ENCODE measurements at places on chromosomes 6 and 20.

DNA sequence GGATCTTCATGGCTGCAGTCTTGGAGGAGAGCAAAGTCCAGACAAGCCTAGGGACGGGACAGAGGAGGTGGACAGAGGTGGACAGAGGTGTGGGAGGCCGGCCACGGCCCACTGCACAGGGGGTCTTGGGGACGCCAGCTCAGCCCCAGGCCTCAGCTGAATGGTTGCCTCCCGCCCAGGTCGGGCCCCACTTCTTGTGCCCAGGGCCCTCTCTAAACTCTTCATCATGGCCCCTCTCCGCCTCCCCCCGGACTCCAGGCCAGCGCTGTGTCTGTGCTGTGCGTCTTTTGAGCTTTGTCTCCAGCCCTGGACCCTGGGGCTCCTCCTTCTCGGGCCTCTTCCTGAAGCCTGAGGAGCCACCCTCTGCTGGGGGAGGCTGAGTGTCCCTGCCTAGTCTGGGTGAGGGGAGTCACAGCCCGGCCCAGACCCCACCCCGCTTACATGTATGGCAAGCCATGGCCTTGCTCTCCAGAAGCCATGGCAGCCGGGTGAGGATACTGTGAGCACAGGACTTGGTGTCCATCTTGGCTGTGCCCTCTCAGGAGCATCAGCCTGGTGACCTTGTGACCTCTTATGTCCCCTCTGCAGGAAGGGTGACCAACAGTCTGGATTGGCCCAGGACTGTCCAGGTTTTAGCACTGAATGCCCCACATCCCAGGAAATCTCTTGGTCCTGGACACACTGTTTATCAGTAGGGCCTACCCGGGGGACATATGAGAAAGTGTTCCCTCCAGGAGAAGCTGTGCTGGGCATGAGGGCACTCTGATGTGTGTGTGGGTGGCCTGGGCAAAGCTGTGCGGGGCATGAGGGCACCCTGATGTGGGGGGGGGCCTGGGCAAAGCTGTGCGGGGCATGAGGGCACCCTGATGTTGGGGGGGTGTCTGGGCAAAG, 9.4 kb upstream of the NPBWR2 start:
- peak; percentile 50 for DNase-seq

- DNase-seq: no peak
These were observed 57.4 kb upstream of the MPC1 start for GRCh38 chr6:166440106-166440505.

DNA sequence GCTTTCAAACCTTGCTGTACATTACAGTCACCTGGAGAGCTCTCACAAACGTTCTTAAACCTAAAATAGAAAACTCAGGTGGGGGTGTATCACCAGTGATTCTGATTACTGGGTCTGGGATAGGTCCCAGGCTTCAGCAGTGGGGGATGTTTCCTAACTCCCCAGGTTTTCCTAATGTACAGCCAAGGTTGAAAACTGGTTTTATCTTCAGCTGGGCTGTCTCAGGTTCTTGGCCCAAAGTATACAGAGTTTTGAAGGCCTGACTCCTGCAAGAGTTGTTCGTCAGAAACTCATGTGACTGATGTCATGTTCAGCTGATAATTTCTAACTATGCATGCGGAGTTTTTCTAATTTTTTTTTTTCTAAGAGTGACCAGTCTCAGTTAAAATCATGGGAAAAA, 9.8 kb downstream of the SYCP2L start:
- no peak for DNase-seq

DNA sequence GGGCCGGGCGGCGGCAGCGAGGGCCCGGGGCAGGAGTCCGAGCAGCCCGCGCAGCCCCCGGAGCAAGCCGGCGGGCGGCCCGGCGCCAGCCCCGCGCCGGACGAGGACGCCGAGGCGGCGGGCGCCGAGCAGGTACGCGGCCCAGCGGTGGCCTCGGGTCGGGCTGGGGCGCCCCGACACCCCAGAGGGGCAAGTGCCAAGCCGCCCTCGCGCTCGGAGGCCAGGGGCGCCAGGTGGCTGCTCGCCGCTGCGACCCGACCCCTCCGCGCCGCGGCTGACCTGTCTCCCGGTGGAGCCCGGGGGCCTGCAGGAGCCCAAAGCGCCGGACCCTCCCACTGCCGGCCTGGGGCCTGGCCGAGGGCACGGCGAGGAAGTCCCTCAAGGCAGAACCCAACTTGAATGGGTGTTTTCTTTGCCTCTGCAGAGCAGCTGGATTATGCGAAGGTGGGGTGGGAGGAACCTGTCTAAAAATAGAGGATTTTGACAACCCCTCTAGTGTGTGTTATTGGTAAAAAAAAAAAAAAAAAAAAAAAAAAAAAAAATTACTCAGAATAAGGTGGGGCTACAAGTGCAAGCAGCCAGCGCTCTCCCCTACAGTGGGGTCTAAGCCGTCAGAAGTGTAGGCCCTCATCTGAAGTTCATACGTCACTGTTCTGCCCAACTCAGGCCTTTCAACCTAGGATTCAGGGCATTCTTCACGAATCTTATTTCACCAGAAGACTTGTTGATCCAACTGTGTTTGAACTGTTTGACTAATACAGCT, 609 bp downstream of the OGFRL1 start:
- DNase-seq: peak; percentile 81

DNA sequence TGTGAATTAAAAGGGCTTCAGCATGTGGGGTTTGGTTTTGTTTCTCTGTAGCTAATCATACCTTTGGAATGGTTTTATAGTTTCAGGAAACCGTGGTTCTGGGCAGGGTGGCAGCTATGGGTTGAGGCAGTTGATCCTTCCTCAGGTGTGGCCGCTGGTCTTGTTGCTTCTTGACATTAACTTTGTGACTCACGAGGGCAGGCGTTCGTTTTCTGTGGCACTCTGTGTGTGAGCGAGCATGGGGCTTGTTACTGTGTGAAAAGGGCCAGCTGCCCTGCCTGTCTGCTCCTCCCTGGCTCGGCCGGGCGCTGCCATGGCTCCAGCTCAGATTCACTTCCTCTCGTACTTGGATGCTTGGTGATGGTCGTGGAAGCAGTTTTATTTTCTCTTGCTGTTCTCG, 16.2 kb downstream of the DNAJC5 start:
- no peak for DNase-seq

GRCh38 chr20:38748861-38749149, 545 bp downstream of the ACTR5 start:
- DNase-seq: no peak

DNA sequence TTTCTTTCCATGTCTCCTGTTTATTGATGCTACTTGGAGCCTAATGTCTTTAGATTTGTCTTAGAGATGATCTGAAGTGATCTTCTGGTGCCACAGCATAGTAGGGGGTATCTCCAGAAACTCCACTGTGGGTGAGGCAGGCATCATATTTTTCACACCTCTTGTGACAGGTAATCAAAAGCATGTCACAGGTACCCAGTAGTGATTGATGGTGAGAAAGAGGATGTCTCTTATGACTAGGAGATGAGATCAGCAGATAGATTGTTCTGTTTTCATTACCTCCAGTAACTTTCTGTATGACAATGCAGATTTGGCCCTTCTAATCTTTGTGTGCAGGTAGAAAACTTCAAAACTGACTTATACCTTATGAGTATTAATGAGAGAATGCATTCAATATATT, 13.5 kb downstream of the NCOA7 start:
- no peak for DNase-seq

DNA sequence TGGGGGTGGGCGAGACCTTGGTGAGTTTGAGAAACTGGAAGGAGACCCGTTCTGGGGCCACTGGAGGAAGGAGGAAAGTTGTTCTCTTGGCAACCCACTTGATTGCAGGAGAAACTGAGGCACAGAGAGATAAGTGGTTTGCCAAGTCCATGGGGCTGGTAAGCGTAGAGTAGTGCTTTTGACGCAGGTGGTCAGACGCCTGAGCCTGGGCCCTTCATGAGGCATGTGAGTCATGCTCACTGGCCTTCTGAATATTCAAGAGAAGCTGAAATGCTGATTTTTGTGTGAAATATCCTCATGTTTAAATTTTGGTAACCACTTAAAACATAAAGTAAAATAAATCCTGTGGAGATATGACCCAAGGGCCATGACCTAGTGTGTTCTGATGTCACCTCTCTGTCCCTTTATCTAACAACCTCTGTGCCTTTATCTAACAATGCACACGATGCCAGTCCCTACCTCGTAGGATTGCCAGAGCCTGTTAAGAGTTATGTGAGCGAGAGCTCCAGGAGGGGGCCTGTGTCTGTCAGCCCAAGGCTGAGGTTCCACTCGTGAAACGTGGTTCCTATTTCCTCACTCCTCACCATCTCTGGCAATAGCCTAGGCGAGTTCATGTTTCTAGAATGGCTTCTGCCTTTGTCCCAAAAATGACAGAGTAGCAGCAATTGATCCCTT, 32.8 kb upstream of the PMEPA1 start:
- DNase-seq: no peak

- no peak for DNase-seq
These were observed 152.4 kb downstream of the KIF6 start for GRCh38 chr6:39572661-39573340.

DNA sequence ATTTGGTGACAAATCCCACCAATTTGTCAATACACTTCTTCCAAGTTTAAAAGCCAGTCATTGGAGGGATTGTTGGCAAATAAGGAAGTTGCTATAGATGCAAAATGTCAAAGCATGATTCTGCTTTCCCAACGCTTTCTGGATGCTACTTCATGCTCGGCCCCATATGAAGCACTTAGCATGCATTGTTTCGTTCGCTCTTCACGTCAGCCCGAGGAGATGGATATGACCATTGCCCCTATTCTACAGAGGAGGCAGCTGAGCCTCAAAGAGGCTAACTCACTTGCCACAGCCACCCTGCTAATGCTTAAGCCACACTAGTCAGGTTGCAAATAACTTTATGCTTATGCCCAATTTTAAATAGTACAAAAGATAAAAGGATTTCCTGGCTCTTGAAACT, 2.8 kb upstream of the NXT1 start:
- DNase-seq: peak; percentile 15

- no peak for DNase-seq
These were observed 42.7 kb upstream of the HINT3 start for GRCh38 chr6:125913864-125914351.

GRCh38 chr6:4923081-4923480, 80.8 kb downstream of the RPP40 start:
- DNase-seq: no peak

GRCh38 chr6:43778131-43778855, 8.3 kb downstream of the VEGFA start:
- no peak for DNase-seq

DNA sequence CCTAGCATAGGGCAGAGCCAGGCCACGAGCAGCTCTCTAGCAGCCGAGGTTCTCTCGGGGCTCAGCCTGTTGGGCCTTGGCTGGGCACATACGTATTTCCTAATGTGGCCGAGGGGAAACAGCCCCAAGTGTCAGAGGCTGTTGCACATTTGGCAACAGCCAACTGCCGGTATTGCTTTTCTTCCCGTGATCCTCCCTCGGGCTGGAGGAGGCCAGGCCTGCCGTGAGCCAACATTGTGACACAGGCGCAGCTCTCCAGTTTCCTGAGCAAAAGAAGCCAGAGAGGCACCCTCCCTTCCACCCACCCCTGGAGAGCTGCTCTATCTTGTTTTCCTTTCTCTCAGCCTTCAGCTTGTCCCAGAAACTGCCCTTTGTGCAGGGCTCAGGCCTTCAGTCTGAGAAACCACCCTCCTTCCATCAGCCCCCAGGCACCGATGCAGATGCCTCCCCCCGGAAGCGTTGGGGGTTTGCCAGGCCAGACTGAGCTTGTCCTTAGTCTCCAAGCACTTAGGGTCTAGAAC, 5.1 kb upstream of the BPI start:
- no peak for DNase-seq

GRCh38 chr20:43092386-43093088, 97.2 kb downstream of the PTPRT start:
- no peak for DNase-seq

DNA sequence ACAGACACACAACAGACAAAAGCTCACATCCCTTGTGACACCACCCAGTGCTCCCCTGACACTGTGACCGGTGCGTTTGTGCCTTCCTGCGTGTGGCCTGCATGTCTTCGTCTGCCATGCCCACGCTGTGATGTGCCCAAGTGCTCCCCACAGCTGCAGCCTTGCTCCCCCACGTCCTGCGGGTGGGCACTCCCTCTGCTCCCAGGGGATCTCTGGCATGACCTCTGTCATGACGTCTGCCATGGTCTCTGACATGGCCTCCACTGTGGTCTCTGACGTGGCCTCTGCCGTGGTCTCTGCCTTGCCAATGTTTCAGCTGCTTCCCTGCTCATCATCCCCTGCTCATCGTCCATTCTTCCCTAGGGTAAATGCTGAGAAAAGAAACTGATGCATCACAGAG, 200.9 kb downstream of the DLL1 start:
- DNase-seq: no peak

DNA sequence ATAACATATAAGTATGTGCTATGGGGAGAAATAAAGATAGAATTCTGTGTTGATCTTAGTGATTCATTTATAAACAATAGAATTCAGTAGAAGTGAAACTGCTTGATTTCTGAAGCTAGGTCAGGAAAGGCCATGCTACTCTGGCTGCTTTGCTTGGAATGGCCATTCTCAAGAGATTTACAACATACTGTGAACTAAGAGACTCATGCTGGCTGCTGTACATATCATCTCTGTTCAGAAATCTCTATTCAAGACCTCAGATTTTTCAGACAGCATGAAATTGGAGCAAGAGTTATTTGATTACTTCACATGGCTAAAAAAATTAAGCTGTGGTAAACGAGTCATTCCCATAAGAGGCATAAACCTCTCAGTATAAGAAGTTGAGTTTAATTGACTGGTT, 662.6 kb downstream of the BCKDHB start:
- DNase-seq: no peak

DNA sequence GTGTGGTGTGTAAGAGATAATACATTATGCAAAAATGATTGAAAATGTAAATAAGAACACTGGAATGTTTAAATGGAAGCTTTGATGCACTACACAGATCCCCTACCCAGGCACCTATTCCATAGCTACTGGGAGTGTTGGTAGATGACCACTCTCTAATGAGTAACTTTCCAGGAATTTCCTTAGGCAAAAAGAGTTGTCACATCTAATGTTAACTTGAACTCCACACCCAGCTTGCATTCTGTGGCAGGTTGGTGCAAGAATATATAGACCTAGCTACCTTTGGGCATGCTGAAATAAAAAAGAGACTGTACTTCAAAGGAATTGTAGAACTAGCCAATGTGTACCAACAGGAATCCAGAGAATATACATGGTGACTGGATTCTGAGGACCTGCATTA, 1254.2 kb upstream of the EYS start:
- DNase-seq: no peak

- DNase-seq: no peak
These were observed 30.6 kb downstream of the TFEB start for GRCh38 chr6:41704656-41705310.

- DNase-seq: no peak
These were observed 186.1 kb downstream of the UNC5CL start for GRCh38 chr6:40852779-40853373.

GRCh38 chr6:136252441-136252840, 2.3 kb upstream of the MTFR2 start:
- no peak for DNase-seq
